ENCODE measurements at places on chromosomes 5 and 9.

- peak; percentile 57 for DNase-seq
These were observed at the start of gene C5orf52 for GRCh38 chr5:157670662-157671591. Gene C5orf52, plus strand, starts transcription at chr5:157671533. Its CDS starts 82 bp downstream, at chr5:157671615.

DNA sequence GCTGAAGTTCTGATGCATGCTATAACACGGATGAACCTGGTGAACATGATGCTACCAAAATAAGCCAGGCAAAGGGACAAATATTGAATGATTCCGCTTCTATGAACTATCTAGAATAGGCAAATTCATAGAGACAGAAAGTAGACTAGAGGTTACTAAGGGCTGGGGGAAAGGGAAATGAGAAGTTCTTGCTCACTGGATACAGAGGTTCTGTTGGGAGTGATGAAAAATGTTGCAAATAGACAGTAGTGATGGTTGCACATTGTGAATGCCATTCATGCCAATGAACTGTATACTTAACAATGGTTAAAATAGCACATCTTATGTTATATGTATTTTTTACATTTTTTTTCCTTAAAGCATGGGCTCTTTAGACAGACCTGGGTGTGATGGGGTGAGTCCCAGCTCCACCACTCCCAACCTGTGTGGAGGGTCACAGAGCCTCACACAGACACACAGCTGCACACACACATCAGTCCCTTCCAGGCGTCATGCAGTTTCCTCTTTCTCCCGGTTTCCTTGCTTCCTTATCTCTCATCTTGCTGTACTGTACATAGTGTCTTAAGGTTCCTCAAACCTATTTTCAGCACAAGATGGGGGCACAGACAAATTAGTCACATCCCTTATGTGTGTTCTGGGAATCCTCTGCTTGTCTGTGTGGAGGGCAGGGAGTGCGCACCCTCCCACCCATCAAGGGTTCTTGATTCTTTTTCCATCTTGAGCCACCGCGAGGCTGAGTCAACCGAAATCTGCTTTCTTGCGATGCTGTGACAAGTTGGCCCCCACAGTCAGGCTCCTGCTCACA, 192.9 kb downstream of the CRB2 start:
- peak; percentile 2 for DNase-seq

- no peak for DNase-seq
These were observed 11.9 kb upstream of the ZNF622 start for GRCh38 chr5:16477541-16477940.

- DNase-seq: no peak
These were observed 48.9 kb upstream of the RNF130 start for GRCh38 chr5:180120237-180121101.

GRCh38 chr5:180059326-180059725, 12.2 kb downstream of the RNF130 start:
- no peak for DNase-seq

GRCh38 chr5:68424799-68425537, 209.4 kb downstream of the PIK3R1 start:
- peak; percentile 45 for DNase-seq

- no peak for DNase-seq
These were observed 213.8 kb downstream of the FAM114A2 start for GRCh38 chr5:153824909-153825308.

GRCh38 chr5:95178046-95178651, 106.7 kb downstream of the MCTP1 start:
- DNase-seq: no peak

GRCh38 chr5:100890461-100891008, 12.5 kb downstream of the ST8SIA4 start:
- no peak for DNase-seq

GRCh38 chr9:127384901-127385300, 12.1 kb upstream of the SLC2A8 start:
- DNase-seq: no peak

DNA sequence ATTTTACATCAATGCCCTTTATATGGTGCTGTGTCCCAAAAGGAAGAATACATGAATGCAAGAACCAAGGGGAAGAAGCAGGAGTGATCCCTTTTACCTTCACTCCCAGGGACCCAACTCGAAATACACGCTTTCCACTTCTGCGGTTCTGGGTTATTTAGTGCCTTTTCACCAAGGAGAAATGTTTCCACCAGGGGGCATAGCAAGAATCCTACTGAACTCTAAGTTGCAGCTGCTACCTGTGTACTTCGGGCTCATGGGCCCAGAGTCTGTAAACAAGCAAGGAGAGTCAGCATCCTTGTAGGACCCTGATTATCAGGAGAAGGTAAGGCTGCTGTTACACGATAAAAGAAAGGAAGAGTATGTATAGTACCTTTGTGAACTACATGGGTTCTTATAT, 45.7 kb downstream of the DPYSL3 start:
- no peak for DNase-seq

DNA sequence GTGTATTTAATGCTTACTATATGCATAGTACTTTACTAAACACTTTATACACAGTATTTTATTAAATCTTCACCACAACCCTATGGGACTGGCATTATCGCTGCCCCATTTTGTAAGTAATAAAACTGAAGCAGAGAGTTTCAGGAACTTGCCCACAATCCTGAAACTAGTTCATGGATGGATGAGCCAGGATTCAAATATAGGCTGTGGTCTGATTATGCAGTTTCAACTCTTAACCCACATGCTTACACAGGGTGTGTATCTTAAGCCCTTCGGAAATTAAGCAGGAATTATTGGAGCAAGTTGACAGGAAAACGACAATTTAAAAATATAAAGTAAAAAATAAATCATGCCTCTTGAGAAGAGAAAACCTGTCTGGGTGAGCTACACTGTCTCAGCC, 109.0 kb downstream of the ATP10B start:
- DNase-seq: no peak

- no peak for DNase-seq
These were observed 49.8 kb upstream of the OLFM1 start for GRCh38 chr9:135037521-135038250.

DNA sequence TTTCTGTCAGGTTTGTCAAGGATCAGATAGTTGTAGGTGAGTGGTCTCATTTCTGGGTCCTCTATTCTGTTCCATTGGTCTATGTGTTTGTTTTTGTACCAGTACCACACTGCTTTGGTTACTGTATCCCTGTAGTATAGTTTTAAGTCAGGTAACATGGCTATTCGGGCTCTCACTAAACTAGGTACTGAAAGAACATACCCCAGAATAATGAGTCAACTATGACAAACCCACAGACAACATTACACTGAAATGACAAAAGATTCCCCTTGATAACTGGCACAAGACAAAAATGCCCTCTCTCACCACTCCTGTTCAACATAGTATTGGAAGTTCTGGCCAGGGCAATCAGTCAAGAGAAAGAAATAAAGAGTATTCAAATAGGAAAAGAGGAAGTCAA, 535.3 kb upstream of the CYLC2 start:
- DNase-seq: no peak

DNA sequence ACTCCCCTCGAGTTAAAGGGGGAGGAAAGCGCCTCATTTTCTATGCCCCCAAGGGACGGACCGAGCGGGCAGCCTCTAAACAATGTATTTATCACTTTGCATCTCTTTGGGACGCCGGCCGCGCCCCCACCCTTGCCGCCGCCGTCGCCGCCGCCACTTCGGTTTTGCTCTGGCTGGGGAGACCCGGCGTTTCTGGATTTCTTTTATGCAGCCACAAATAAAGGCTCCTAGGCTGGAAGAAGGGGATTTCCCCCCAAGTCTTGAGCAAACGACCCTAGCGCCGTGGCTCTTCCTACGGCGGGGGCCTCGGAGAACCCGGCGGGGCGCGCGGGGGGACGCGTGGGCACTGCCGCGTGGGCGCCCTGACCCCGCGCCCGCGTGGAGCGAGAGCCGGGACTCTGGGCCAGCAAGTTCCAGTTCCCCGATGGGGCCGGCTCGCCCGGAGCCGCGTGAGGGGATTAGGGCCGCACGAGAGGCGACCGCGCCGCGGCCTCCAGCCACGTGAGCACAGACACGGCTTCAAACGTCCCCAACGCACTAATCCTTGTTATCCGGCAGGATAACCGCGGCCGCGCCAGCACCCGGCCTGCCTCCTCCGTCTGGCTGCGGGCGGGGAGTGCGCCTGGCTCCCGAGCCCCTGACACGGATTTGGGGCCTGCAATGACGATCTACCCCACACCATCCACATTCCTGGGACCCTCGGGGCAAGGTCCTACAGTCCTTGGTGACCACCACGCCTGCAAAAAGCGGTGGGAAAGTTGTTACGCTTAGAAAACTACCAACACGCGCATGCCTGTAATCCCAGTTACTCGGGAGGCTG, 7.9 kb upstream of the NEUROG1 start:
- DNase-seq: peak; percentile 38

GRCh38 chr5:119358901-119359603, 3.2 kb downstream of the TNFAIP8 start:
- no peak for DNase-seq

All from GM10248 (cell line).